ENCODE measurements at places on chromosomes 12 and 14.

DNA sequence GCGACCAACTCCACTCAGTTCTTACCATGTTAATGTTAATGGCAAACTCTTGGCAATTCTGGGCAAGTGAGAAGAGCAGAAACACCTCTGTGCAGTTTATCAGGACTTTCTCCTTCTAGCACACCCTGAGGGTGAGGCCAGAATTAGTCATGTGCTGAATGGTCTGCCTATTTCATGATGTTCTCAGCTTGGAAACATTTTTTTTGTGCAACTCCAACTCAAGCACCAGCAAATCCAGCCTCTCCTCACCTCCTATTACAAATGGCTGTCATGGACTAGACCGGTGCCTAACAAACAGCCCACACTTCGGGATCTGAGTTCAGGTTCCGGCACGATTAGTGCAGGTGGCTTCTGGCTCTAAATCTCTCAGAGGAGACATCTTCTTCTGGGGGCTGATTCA is 246.0 kb downstream of the ZFP36L1 start:
- no peak for DNase-seq

- DNase-seq: no peak
Measured at GRCh38 chr12:99810718-99811593, 163.4 kb downstream of the GARIN6 start.

DNA sequence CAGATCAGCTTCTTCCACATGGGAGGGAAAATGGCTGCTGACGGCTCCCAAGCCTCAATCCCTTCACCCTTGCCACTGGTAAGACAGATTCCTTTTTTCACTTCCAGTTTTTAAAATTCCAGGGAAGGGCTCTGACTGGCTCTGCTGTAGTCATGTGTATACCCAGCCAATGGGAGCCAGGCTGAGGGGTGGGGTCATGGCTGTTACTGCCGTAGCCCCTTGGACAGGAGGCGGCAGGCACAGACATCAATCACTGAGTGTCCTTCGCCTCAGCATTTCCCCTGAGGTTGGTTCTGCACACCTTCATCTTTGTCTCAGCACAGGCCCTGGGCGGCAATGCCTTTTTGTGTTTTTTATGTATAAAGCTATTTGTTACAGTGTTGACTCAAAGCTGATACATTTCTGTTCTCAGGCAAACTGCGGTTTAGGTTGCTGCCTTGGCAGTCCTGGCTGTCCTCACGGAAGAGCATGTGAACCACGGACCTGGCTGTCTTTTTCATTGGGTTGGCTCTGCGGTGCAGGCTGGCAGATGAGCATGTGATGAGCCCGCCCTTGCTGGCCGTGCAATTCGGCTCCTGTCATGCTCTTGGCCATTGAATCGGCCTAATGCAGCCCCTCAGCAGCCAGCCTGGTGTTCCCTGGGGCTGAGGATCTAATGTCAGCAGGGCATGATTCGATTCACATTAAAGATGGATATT is 74.3 kb downstream of the PPM1A start:
- no peak for DNase-seq

GRCh38 chr14:35361141-35361480 is 43.4 kb downstream of the NFKBIA start:
- DNase-seq: no peak

DNA sequence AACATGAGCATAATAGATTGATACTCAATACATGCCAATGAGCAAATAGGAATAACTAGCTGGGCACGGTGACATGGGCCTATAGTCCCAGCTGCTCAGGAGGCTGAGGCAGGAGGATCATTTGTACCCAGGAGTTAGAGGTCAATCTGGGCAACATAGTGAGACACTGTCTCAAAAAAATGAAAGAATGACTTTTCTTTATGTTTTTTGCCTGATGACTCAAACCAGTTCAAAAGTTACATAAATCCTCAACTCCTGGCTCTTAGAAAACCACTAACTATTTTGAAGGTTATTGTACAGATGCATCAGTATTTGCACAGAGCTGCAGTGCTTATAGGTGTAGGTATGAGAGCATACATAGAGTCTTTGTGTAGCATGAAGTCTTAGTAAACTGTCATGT is 219.2 kb upstream of the RGS6 start:
- no peak for DNase-seq

DNA sequence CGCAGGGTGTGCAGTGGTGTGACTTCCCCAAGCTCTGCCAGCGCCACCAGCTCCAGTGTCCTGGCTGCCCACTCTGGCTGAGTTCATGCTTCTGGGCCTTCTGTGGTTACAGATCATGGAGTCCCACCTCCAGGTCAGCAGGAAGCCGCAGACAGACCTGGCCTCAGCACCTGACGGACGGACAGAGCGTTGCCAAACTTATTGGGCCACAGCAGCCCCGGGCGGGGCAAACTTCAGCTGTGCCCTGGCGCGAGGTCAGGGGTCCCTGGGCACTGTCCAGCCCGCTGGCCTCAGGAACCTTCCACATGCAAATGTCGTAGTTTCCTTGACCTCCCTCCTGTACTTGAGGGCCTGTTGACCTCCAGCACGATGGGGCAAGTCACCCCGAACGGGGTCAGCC is 11.2 kb downstream of the GPR132 start:
- no peak for DNase-seq

GRCh38 chr12:21849878-21850277 is 75.4 kb upstream of the KCNJ8 start:
- DNase-seq: no peak

- peak; percentile 63 for DNase-seq
Measured at GRCh38 chr14:99755629-99756603, 37.3 kb upstream of the EML1 start.

DNA sequence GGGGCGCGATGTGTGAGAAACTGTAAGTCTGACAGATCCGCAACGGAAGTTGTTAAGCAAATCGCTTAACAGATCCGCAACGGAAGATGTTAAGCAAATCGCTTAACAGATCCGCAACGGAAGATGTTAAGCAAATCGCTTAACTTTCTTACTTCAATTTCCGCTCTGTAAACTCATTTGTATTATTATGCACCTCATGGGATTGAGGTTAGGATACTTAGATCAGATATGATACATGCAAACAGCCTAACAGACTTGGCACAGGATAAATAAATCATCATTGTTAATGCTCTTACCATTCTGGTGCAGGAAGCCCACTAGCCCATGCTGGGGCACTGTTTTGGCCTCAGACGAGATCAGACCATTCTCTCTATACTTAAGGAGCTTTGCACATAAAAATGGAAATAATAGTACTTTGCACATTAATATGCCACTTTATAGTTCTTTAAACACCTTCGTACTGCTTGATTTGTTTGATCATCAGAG is 399 bp downstream of the NCAPD2 start:
- no peak for DNase-seq

DNA sequence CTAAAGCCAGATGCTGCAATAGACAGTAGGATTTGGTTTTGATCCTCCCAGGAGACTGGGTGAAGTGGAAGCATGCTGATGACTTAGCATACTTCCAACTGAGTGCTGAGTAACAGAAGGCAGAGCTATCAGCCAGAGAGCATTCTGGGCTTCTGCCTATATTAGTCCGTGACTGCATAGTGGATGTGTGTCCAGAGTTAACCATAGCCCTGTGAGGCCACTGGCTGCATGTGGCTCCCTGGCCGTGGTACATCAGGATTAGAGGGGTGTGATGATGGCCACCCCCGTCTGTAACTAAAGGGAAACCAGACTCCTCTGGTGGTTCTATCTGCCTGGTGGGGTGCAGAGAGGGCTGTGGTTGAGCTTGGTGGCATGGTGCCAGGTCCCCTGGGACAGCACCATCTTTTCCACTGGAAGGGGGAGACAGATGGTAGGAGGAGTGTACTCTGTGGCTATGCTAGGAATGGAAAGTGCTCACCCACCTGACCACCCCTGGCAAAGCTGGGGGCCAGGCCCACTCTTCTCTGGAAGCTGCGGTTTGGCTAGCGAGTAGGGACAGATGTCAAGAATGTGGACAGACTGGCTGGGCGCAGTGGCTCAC is 27.4 kb downstream of the ABCD4 start:
- no peak for DNase-seq

DNA sequence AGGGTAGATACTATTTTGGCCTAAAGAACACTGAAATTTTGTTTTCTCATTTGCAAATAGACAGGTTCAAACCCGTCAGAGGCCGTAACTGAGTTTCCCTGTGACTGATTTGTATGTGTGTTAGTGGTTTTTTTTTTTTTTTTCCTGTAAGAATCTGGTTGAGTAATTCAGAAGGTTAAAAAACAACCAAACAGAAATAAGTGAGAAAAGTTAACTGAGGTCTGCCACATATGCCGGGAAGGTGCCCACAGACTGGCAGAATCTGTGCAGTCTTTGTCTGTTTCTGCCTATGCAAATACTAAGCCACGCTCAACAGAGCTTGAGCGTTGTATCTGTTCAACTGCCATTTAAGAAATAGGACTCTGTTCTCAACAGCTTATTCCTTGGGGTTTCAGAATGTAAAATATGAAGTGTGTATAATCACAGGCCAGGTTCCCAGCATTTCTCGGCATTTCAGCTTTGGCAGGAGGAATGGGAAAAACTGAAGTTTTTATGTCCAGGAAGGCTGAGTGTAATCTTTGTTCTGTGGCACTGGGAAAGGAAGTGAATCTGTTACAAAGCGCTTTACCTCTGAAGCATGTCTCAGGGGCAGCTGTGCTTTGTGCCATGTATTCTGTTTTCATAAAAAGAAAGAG is 181.9 kb downstream of the PRKCH start:
- DNase-seq: no peak

- no peak for DNase-seq
Measured at GRCh38 chr12:63911341-63911740, 66.8 kb downstream of the SRGAP1 start.

DNA sequence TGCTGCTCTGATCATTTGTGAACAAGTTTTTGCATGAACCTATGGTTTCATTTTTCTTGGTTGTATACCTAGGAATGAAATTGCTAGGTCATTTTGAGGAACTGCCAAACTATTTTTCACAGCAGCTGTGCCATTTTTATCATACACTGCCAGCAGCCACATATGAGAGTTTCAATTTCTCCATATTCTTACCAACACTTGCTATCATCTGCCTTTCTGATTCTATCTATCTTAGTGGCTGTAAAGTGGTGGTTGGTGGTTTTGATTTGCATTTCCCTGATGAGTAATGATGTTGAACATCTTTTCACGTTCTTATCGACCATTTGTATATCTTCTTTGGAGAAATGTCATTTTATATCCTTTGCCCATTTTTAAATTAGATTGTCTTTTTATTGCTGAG is 146.1 kb downstream of the C12orf75 start:
- no peak for DNase-seq

GRCh38 chr12:57611827-57612710 is 834 bp downstream of the ARHGEF25 start:
- DNase-seq: no peak

GRCh38 chr14:70116278-70116677 is 72.5 kb downstream of the SLC8A3 start:
- no peak for DNase-seq

GRCh38 chr12:114152890-114153289 is 186.8 kb upstream of the RBM19 start:
- no peak for DNase-seq

- no peak for DNase-seq
Measured at GRCh38 chr12:47054659-47055058, 24.8 kb upstream of the PCED1B start.

DNA sequence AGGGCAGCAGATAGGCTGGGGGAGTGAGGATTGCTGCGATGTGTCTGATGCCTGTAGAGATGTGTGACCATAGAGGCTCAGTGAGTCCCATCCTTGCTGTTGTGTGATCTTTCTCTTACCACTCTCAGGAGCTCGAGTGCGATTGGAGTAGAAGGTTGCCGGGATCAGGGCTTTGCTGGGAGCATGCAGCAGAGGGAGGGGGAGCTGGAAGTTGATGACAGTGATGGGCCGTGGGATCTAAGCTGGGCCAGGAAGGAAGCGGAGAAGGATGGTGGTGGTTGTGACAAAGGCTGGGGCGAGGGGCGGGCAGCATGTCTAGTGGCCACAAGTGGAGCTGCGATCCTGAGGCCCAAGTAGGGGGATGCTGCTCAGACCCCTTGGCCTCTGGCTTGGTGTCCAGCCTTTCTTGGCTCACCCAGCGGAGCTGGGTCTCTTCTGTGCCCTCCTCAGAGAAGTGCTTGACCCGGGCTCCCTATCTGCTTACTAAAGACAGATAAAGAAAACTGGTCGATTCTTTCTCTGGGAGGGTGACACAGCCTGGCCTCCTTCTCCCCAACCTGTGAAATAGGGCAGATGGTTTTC is 66.2 kb downstream of the PRMT8 start:
- no peak for DNase-seq

- no peak for DNase-seq
Measured at GRCh38 chr14:87141801-87142200, 851.2 kb downstream of the GALC start.

DNA sequence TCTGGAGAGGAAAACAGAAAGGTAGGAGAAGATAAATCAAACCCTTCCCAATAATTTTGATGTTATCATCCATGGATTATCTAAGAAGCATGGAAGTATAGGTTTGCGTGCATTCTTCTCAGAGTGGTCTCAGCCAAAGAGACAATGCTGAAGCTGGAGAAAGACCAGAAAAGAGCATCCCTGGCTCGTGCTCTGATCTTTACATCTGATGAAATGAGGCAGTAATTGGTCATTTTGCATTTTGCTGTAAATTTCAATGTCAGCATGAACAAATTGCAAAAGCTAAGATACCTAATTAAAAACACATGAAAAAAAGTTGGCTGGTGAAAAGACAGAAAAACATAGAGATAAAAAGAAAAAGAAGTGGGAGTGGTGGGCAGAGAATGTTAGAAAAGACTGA is 252.4 kb downstream of the ITPR2 start:
- DNase-seq: no peak

DNA sequence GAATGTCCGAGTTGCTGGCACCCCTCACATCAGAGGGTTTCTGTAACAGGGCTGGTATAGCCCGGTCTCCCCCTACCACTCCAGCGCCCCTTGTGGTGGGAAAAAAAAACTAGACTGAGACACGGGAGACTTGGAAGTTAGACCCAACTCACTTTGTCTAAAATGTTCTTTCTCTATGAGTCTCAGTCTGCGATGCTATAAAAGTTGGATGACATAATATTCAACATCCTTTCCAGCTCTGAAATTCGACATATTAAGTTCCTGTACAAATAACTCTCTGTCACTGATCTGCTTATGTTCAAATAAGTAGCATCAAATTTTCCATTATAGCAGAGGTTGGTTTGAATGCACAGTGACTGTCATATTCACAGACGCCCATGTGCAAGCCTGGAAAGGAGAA is 25.7 kb upstream of the TC2N start:
- peak; percentile 35 for DNase-seq

DNA sequence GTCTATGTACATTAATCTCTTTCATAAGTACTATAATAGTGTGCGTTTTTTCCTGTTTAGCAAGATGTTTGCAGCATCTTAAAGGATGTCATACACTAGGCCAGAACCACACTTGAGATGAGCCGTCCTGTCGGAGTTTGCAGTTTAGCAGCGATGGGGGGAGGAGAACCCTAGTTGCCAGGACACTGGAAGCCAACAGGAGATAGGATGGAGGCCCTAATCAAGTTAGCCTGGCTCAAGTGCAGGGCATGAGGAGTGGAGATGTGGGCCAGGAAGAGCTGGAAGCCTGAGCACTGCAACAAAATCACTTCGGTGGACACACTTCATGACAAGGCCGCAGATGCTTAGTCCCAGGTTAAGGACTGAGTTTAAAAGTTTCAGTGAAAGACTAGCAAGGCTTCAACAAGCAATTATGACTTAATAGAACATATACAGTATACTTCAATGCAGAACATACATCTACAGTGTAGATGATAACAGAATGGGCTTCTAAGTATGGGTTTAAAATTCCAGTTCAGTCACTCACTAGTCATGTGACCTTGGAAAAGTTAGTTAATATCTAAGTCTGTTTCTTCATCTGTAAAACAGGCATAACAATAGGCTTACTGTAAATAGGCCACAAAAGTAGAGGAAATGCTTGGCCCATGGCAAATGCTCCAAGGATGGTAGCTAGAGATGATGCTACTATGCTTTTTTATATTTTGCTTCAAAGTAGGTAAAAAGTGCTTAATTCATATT is 77.1 kb downstream of the PTPN21 start:
- DNase-seq: no peak

All from mucosa of descending colon (tissue), 3 donors.